ENCODE measurements at places on chromosomes 2 and 18.

DNA sequence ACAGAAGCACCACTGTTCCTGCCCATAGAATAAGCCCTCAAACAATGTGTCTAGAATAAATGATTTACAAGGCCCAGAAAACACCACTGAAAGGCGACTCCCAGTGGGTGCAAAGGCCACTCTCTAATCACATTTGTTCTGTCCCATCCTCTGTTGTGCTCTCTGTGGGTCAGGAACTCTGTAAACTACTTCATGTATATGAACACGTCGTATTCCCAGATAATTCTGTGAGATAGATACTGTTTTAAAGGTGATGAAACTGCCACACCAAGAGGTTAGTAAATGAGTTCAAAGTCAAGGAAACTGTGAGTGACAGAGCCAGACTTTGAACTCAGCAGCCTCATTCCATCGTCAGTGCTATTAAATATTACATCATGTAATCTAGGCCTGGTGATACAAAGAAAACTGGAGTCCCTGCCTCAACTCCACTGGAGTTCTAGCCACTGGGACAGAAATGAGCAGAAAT, 269.7 kb upstream of the DCC start:
- DNase-seq: no peak

DNA sequence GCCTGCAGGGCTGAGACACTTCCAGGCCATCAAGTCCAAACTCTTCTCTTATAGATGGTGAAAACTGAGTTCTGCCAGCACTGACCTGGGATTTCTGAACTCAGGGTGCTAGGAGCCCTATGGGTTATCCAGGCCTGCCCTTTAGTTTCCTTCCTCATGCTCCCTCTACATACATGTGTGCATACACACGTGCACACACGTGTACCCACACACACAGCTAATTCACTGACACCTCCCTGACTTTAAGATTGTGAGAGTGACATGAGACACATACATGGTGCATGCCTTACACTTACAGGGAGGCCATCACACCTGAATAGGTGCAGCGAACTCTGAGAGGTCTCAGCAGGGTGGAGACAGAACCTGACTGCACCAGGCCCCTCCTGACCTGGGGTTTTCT, 267.4 kb downstream of the CYP26B1 start:
- no peak for DNase-seq

GRCh38 chr2:27431395-27431794, 3.0 kb downstream of the NRBP1 start:
- DNase-seq: no peak

GRCh38 chr2:128228894-128229293, 89.8 kb downstream of the HS6ST1 start:
- DNase-seq: no peak

- no peak for DNase-seq
These were observed 11.0 kb downstream of the SIGLEC15 start for GRCh38 chr18:45836242-45837205.

GRCh38 chr2:47594656-47595055, 188.3 kb upstream of the MSH6 start:
- no peak for DNase-seq

DNA sequence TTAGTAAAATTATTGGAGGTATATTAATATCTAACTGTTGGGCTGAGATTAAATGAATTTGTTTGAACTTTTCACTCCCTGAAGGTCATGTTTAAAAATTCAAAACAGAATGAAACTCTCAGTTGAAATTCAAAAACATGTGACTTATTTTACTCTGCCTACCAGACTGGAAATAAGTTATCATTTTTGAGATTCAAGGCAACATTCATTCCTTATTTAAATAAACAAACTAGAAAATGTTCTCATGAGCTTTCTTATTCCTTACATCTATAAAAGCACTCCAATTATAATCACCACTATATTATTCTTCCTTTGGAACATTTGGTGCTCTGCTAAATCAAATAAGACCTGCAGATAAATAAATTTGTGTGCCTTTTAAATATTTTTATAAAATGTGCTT, 217.8 kb downstream of the CDH2 start:
- DNase-seq: no peak

DNA sequence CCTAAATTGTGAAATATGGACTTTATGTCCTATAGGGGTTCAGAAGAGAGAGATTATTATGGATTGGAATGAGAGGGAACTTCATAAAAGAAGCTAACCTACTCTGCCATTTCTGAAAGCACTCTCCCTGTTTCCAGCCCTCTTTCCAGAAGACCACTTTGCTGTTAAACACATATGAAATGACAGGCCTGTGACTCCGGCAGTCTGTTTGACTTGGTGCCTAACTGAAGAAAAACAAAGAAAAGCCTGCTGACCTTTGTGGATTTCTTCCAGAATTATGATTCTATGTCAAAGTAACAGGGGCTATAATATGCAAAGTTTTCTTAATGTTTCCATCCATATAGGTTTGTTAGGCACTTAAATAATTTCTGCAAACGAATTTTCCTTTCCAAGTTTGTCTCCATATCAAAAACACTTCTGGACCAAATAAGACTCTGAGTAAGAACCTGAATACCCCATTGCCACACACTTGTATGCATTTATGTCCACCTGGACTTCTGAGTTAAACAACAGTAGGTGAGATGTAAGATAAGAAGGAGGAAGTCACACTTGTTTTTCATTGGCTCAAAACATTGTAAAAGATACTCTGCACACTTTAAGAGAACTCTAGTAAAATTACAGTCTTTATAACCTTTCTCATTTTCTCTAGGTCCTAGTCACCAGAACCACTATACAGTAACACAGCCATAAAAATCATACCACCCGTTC, 111.7 kb downstream of the PIEZO2 start:
- DNase-seq: no peak

DNA sequence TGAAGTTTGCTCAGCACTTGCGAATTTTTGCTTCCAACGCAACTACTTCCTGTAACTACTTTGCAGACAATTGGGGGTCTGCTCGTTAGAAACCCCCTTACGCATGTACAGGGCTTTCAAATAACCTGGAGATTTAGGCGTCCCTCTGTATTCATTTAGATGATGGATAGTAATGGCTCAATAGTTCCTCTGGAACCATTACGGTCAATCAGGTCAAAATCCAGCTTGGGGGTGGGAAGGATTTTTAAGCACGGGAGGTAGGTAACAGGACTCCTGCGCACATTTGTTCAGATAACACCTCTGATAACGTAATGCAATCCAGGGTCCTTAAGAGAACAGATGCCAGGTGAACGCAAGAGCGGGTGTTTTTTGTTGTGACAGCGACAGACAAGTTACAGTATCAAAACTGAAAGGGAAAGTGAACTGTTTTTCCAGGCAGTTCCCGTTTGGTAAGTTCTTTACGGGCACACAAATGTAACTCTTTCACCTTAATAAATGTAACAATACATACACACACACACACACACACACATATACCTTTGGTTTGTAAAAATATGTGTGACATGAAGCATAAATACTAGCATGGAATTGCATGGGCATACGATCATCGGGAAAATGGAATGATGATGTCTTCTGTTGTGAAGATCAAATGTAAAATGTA, 3.8 kb upstream of the OSR1 start:
- no peak for DNase-seq

- no peak for DNase-seq
These were observed 134.8 kb upstream of the CREB1 start for GRCh38 chr2:207394812-207395534.

DNA sequence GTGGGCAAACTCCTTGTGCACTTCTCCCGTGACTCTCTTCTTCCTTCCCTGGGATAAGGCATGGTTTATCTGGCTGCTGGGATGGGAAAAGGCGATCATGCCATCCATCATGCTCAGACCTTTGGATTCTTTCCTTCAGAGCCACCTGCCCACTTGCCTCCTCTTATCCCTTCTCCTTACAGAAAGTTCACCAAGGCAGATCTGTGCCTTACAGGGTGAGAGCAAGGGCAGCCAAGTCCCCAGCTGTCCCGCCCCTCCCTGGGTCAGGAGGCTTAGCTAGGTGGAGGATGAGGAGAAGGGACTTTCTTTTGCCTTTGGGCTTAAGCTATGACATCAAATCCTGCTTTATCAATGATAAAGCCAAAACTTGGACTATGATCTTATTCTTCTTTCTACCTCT, 47.6 kb downstream of the KCNE4 start:
- DNase-seq: no peak

DNA sequence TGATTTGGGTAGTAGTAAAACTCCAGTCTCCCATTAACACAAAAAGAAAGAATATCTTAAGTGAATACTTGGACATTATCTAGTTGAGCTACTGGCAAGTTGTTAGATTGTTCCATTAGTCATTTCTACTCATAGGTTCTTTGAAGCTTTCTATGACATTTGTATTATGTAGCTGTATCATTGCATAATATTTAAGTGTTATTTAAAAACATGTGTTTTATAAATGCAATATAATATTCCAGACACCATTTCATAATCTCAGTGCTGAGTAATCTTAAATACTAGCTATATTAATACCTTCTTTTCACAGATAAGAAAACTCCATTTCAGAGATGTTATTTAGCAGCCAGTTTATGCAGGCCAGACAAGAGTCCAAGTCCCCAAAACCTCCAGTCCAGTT, 271.9 kb downstream of the NCKAP5 start:
- no peak for DNase-seq

DNA sequence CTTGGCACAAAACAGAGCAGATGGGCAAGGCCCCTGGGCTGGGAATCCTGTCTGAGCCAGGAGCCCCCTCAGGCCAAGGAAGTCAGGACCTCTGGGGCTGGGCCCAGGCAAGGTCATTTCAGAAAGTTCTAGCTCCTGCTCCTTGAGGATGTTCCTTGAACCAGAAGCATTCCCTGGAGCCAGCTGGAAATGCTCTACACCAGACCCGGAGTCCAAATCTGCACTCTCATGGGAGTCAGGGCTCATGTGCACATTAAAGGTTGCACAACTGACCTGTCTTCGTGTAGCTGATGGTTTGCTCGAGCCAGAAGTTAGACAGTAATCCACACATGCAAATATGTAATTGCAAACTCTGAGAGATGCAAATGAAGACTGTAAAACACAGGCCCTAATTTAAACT, 18.0 kb downstream of the PARD6G start:
- no peak for DNase-seq

DNA sequence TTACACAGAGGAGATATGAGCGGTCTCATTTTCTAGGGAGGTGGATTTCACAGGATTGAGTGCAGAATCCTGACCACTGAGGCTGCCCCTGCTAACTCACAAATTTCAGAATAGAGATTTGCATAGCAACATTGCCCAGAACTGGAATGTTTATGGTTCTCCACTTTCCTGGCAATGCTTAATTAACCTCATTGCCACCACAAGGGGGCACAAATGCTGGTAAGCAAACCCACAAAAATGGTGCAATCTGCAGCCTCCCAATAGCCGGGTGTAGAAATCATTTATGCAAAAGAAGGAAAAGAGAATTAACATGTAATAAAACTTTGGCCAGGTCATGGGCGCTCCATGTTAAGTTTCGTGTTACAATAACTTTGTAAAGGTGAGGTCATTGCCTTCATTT, 112.4 kb downstream of the CYRIA start:
- peak; percentile 10 for DNase-seq

DNA sequence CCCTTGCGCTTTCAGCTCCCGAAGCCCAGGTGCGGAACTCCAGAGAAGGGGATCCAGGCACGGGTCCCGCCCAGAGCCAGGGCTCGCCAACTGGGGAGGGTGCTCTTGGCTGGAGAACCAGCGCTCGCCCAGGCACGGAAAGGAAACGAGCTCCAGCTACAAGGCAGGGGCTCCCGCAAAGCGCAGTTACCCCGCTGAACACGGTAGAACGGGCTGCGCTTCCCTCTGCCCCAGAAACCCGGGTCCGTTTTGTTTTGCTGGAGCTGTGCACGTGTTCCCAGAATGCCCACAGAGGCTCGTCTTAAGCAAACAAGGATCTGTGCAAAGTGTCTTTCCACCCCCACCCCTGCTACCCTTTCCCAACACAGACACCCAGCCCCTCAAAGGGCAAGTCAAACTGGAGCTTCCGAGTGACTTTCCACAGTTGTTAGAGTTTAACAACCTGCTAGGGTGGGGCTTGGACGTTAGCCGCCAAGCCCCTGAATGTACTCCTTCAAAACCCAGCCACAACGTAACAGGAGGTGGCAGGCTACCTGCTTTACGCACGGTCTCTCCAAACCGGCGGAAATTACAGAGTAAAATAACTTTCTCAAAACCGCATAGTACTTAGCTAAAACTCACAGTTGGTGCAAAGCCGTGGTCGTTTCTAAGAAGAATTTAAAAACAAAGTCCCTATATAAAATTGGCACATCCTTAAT, 775 bp downstream of the RNF125 start:
- DNase-seq: no peak

DNA sequence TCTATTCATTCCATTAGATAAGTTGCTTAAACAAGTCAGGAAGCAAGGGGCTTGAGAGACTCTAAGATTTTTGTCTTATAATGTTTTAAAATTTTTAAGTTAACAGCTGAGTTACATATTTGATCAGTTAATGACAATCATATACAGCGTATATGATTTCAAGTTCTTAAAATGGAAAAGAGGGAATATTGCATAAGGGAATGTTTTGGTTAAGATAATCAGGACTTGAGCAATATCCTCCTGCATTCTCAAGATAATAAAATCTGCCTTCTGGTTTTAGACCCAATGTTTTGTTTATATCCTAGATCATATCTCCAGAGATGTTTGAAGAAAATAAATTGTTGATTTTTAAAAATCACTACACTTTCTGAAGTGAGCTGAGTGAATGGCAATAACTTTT, 13.4 kb upstream of the DYNC1I2 start:
- no peak for DNase-seq

- no peak for DNase-seq
These were observed 10.1 kb upstream of the ATP8B1 start for GRCh38 chr18:57813245-57813644.

- no peak for DNase-seq
These were observed 67.7 kb downstream of the REL start for GRCh38 chr2:60948926-60949579.

DNA sequence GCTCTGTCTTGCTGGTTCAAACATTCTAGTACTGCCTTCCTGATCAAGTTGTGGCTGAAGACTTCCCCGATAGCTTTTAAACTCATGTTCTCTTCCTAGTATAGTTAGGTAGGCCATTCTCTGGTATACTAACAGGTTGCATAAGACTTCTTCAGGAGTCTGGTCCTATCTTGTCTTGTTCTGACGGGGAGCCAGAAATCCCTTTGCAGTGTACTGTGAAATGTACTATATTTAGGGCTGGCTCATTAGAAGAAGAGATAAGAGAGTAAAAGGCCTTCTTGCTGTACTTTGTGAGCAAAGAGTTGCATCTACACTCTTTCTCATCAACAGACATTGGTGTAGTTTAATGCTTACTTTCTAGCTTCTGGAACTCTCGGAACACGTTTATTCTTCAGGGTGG, 331.9 kb downstream of the NUP35 start:
- DNase-seq: no peak

DNA sequence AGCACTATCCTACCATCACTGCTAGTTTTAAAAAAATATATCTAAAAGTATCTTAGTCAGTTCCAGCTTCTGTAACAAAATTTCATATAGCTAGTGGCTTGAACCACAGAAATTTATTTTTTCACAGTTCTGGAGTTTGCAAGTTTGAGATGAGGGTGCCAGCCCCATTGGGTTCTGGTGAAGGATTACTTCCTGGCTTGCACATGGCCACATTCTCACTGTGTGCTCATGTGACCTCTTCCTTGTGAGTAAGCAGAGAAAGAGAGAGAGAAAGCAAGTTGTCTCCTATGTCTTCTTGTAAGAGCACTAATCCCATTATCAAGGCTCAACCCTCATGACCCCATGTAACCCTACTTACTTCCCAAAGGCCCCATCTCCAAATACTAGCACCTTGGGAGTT, 158.9 kb downstream of the DOK6 start:
- no peak for DNase-seq
